HCT116 (cell line): ENCODE measurements at places on chromosomes 7 and 10. TPM values are rescaled to one million over a fixed set of nuclear protein-coding genes. Genes with fewer than 3 reads are reported as not detected.

Gene VIPR2
- total RNA-seq: 0.10 TPM

Gene UPK3B
- total RNA-seq: 2.3 TPM

Gene TDRD1
- total RNA-seq: not detected

Gene TAF3
- total RNA-seq: 8.0 TPM

Gene C10orf53
- total RNA-seq: not detected

Gene NKX2-3
- total RNA-seq: not detected

Gene PODXL
- 37.5 TPM for total RNA-seq

Gene PI4K2A
- total RNA-seq: 20.0 TPM

Gene CPA5
- total RNA-seq: not detected

DNA sequence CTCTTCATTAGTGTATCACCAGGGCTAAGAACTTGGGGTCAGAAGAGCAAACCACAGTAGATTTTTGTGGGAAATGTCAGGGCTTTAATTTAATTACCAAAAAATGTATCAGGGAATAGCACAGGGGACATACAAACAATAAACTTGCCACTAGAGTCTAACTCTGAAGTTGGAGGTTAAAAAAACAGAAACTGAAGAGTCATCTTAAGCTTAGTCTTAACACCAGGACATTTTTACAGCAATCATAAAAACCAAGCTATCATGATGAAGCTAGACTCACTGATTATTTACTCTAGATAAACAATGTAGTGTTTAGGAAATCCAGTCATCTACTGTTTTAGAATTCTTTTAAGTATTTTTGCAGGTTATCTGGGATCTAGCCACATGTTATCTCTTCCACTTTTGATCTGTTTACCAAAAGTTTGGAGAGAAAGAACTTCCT lies 48.4 kb upstream of the GLI3 start:
- no peaks in the 10 kb centered on the region for H3K36me3 ChIP-seq
- no peak for DNase-seq
- H3K4me3 ChIP-seq: no peak overlapping the region
- no peak overlapping the region for H3K27ac ChIP-seq

- H3K27me3 ChIP-seq: no peaks in the 10 kb centered on the region
- no peak overlapping the region for H3K4me3 ChIP-seq
- no peak overlapping the region for H3K27ac ChIP-seq
- no peak for DNase-seq
Observed at GRCh38 chr7:134461916-134462315, 3.0 kb upstream of the AKR1B1 start.

DNA sequence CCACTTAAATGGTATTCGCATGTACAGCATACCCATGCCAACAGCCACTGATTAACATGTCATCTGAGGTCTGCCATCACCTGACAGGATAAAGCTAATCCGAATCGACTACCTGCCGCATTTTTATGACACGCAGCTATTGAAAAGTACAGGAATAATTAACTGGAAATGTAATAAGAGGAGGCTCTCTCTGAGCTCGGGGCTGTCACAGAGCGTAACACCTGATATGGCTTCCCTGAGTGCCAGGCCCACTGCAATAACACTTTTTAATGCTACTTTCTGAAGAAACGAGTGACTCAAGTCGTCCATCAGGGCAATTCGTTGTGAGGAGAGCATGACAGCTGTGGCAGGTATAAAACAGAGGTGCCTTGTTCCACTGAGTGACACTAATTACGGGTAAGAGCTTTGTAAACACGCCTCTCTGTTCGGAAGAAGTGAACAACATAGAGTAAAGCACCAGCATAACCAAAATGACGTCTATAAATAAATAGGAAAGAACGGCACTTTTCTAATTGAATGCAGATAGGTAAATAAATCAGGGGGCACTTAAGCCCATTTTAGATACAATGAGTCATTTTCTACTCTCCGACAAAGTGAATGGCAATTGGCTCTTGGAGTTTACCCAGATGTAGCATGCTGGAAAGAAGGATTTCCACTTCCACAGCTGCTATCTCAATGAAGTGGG lies 56.5 kb upstream of the CREB5 start:
- no peaks in the 10 kb centered on the region for H3K27me3 ChIP-seq
- no peaks in the 10 kb centered on the region for H3K36me3 ChIP-seq
- no peak for DNase-seq
- no peak overlapping the region for H3K4me3 ChIP-seq
- H3K27ac ChIP-seq: no peak overlapping the region

GRCh38 chr10:122207163-122207562 lies 63.9 kb upstream of the BTBD16 start:
- no peaks in the 10 kb centered on the region; the same call in 1 of the 2 replicates for H3K36me3 ChIP-seq
- H3K4me3 ChIP-seq: no peak overlapping the region
- no peaks in the 10 kb centered on the region for H3K27me3 ChIP-seq
- no peaks in the 10 kb centered on the region for H3K4me1 ChIP-seq
- no peak overlapping the region for H3K27ac ChIP-seq

GRCh38 chr7:93890464-93891068 lies at the start of gene TFPI2:
Gene TFPI2, minus strand, starts transcription at chr7:93890753. Its CDS starts 75 bp downstream, at chr7:93890678.
- H3K27me3 ChIP-seq: no peaks in the 10 kb centered on the region
- no peak within 1 kb of the TSS for H3K27ac ChIP-seq
- H3K4me1 ChIP-seq: no peaks in the 10 kb centered on the region
- no peak within 1 kb of the TSS for H3K4me3 ChIP-seq
- DNase-seq: no peak
- no peaks in the 10 kb centered on the region for H3K36me3 ChIP-seq

DNA sequence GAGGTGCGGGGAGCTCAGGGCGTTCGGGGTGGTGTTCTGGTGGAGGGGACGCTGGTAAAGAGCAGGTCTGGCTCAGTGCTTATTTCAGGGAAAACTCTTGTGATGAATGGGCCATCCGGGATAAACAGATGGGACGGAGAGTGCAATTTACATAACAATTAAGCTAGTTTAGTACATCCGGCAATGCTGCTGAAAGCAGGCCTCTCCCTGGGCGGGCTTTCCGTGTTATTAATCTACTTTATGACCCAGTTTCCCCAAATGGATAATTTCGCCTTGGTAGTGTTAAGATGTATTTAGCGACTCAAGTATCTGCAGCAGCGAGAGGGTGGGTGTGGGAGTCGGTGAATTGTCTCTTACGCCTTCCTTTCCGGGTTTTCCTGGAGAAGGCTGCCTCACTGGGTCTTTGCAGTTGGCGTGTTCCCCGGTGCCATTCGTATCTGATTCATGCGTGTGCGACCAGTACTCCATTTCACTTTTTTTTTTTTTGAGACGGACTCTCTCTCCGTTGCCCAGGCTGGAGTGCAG lies 25.2 kb downstream of the FOXK1 start:
- no peak overlapping the region for H3K27ac ChIP-seq
- H3K27me3 ChIP-seq: no peaks in the 10 kb centered on the region
- H3K4me1 ChIP-seq: no peaks in the 10 kb centered on the region
- H3K36me3 ChIP-seq: no peaks in the 10 kb centered on the region

- DNase-seq: no peak
- H3K4me1 ChIP-seq: 0 out of 2 replicates have a peak, but pooled peaks cover 3% of the 10 kb centered on the region
- H3K4me3 ChIP-seq: no peak overlapping the region
- H3K27me3 ChIP-seq: no peaks in the 10 kb centered on the region
- H3K27ac ChIP-seq: no peak overlapping the region
Observed at GRCh38 chr10:94524146-94524545, 21.4 kb upstream of the HELLS start.

- peaks cover 48% of the 10 kb centered on the region; the same call in 1 of the 2 replicates for H3K27me3 ChIP-seq
- no peak overlapping the region for H3K4me3 ChIP-seq
- H3K36me3 ChIP-seq: no peaks in the 10 kb centered on the region
Observed at GRCh38 chr7:96026611-96027010, 254.3 kb downstream of the DYNC1I1 start.

DNA sequence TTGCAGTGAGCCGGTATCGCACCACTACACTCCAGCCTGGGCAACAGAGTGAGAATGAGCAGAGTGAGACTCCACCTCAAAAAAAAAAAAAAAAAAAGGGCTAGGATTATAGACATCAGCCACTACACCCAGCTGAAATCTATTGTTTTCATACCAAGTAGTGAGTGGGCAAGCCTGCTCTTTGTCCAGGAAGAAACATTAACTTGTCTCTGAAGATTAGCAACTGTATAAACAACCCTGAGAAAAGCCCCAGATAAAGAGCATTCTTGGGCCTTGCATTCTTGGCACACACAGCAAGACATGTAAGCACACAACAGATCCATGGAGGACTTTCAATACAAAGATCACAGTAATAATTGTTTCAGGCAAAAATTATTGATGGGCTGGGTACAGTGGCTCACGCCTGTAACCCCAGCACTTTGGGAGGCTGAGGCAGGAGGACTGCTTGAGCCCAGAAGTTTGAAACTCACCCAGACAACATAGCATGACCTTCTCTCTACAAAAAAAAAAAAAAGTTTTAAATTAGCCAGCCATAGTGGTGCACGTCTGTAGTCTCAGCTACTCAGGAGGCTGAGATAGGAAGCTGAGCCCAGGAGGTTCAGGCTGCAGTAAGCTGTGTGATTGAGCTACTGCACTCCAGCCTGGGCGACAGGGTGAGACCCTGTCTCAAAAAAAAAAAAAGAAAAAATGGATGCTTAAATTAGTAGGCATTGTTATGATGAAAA lies 4.4 kb downstream of the PSPH start:
- H3K27ac ChIP-seq: no peak overlapping the region
- H3K4me1 ChIP-seq: peaks cover 23% of the 10 kb centered on the region
- H3K27me3 ChIP-seq: no peaks in the 10 kb centered on the region
- H3K36me3 ChIP-seq: no peaks in the 10 kb centered on the region; the same call in 1 of the 2 replicates

DNA sequence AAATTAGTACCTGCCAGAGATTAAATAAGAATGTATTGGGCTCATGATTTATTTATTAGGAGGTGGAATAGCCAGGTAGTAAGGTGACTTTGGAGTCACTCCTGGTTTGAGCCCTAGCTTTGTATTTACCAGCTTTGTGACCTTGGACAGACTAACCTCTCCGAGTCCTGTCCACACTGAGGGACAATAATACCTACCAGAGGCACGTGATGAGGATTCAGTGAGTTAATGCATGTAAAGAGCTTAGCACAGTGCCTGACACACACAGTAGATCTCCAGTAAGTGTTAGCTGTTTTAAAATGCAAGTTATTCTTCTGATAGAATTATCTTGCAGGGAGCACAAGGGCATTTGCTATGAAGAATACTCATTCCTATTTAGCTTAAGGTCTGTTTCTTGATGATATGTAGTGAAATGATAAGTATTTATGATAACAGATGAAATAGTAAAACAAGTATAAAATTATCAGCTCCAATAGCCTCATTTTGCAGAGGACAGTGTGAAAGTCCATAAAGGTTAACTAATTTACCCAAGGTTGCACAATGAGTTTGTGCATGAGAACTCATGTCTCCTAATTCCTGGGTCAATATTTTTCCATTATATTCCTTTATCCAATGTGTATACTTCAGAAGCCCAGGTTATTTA lies 36.4 kb downstream of the RABGEF1 start:
- no peaks in the 10 kb centered on the region for H3K27me3 ChIP-seq
- H3K36me3 ChIP-seq: peaks cover 7% of the 10 kb centered on the region
- no peak for DNase-seq
- H3K4me1 ChIP-seq: peaks cover 10% of the 10 kb centered on the region
- H3K27ac ChIP-seq: no peak overlapping the region

GRCh38 chr7:20064974-20065862 lies 152.0 kb downstream of the MACC1 start:
- H3K4me3 ChIP-seq: no peak overlapping the region
- DNase-seq: peak; percentile 18
- peaks cover 22% of the 10 kb centered on the region for H3K4me1 ChIP-seq

- H3K36me3 ChIP-seq: no peaks in the 10 kb centered on the region
- H3K27ac ChIP-seq: no peak overlapping the region
- DNase-seq: no peak
- H3K27me3 ChIP-seq: peaks cover 40% of the 10 kb centered on the region
- H3K4me3 ChIP-seq: no peak overlapping the region
Observed at GRCh38 chr10:123870260-123870659, 21.3 kb downstream of the CPXM2 start.
